ENCODE measurements at places on chromosomes 3 and 15. TPM values are rescaled to one million over a fixed set of nuclear protein-coding genes. Genes with fewer than 3 reads are reported as not detected.

Gene STRIT1
- total RNA-seq: not detected

Gene GPR62
- total RNA-seq: 0.38 TPM

Gene GPR149
- not detected for total RNA-seq

Gene RASGRP1
- total RNA-seq: 9.2 TPM

Gene GOLGA8G
- not detected for total RNA-seq

Gene SUSD5
- 0.76 TPM for total RNA-seq

Gene C3orf85
- total RNA-seq: not detected

Gene NTRK3
- 2.7 TPM for total RNA-seq

Gene CLDN16
- 0.64 TPM for total RNA-seq

Gene LRRC31
- total RNA-seq: not detected

Gene ZNF80
- 0.38 TPM for total RNA-seq
